RKO (cell line): ENCODE measurements at places on chromosomes 3 and 15.
A peak's percentile ranks its signal among the peaks of the same experiment; 100 is the strongest.

DNA sequence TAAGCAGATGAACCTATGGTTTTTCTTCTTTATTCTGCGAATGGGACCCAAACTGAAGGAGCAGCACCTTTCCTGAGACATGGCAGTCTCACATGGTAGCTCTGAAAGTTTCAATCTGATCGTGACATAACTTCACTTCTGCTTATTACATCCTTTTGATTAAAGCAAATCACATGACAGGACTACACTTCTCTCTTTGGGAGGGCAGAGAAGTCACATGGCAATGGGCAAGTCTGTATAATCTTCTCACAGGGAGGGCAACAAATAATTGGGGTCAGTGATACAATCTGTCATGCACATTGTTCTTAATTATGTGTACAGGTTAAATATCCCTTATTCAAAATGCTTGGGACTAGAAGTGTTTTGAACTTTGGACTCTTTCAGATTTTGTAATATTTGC lies 21.6 kb downstream of the NCBP2 start:
- DNase-seq: no peak

- no peak for DNase-seq
These were observed 383.2 kb upstream of the ADAMTS9 start for GRCh38 chr3:65070968-65071367.

- DNase-seq: peak; percentile 45
These were observed 187.9 kb downstream of the OPA1 start for GRCh38 chr3:193780810-193781478.

- no peak for DNase-seq
These were observed 134.7 kb downstream of the PEX5L start for GRCh38 chr3:179902061-179902460.

GRCh38 chr3:180332608-180333007 lies 269.4 kb upstream of the TTC14 start:
- no peak for DNase-seq

DNA sequence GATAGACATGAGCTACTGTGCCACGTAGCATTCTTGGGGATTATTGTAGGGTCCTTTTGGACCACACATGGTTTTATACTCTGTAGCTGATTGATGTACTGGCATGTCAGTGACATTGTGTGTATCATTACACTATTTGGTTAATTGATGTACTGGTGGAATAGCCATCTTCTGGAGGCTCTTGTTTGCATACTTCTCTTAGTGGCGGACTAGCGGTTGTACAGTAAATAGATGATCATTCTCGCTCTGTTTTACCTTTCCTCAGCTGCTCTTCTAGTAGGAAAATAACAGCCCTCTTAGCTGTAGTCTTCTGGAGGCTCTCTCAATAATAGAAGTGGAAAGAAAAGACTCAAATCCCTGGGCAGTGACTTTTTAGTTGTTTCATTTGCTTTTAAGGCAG lies 24.8 kb downstream of the IGF1R start:
- no peak for DNase-seq

- no peak for DNase-seq
These were observed 61.9 kb downstream of the CGGBP1 start for GRCh38 chr3:87996882-87997281.

DNA sequence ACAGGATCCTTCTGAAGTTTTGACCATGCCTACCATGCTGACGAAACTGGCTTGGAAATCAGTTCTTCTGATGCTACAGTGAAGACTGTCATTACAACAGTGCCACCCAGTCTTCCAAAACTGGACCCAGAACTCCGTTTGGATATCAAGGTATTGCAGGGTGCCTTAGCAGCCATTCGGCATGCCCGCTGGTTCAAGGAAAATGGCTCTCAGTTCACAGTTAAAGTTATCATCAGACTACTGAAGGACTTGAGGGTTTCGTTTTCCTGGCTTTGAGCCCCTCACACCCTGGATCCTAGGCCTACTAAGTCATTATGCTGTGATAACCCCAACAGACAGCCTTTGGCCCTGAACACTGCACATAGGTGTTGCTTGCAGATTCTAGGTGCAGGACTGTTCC lies 351.0 kb downstream of the MAGI1 start:
- DNase-seq: no peak

DNA sequence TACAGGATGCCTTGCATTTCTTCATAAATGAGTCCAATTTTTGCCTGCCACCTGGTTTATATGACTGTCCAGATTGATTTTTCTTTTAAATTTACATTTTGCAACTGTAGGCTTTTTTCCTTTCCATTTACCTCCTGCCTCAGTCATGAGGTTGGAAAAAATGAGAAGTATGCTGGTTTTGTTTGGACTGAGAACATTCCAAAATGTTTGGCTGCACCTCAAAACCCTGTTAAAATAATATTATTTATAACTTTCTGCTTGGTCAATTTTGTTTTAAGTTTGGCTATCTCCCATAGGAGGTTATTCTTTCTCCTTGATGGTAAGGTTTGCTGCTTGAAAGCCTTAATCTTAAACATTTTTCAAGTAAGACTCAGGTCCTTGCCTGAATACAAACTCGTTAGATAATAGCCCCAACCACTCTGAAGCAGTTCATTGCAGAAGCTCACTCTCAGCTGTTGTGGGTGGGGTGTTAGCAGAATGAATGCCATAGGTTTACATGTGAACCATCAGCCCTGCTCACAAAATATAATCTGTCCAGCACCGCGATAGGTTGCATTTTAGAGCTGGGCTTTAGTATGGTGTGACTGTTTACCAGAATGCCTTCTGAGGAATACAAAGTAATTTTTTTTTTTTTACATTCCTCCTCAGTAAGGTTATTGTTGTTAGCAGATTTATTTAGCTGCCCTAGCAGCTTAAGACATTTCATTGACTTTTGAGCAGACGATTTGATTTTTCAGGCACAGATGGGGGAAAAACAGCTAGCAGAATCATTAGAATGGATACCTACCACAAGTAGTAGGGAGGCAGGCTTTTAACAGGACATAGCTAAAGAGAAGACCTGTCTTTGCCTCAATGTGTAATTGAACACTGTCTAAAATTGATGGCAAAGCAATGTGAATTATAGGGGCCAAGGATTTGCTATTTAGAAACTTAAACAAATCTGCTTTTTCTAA lies 630.8 kb upstream of the KCNMB2 start:
- DNase-seq: no peak

DNA sequence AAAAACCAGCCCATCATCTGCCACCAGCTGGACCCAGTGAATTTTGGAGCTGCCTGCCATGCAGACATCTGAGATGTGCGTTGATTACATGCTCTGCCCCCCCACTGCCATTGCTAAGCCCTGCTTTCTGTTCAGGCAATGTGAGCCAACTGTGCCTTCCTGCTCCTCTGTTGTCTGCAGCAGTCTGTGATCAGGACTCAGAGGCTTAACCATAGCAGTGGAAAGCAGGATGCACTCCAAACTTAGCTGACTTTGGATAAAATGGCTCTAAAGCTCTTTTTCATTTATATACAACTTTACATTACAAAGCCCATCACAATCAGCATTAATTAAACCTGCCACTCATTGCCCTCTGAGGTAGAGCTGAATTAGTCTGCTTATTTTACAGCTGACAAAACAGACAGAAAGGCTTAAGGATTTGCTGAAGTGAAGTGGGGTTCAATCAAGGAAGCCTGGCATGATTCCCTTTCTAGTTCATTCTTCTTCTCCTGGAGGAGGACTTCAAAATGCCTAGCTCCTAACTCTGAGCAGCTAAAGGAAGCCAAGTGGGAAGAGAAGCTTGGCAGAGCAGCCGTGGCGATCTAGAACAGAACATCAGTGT lies 15.7 kb upstream of the RPS27L start:
- DNase-seq: no peak

GRCh38 chr3:55623786-55624185 lies 136.7 kb upstream of the WNT5A start:
- no peak for DNase-seq

GRCh38 chr3:14561051-14561960 lies 21.2 kb upstream of the GRIP2 start:
- DNase-seq: no peak

- no peak for DNase-seq
These were observed 17.4 kb upstream of the COL8A1 start for GRCh38 chr3:99620976-99621375.

DNA sequence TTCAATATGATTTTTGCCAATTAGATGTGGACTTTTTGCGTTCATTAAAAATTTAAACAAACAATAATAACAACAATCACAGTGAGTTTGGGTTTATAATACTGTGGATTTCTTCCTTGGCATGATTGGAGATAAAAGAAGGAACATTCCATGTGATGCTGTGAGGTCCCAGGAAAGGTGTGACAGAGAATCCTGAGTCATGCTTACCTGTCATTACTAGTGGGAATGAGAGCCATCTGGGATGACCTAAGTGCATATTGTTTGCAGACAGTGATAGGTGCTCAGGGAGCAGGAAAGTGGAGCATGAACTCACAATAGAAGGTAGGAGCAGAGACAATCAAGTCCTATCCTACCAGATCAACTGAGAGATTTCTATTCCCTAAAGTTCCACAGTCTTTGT lies 766.5 kb upstream of the CFAP20DC start:
- DNase-seq: no peak

- DNase-seq: no peak
These were observed 139.4 kb downstream of the RPLP1 start for GRCh38 chr15:69591905-69592508.

DNA sequence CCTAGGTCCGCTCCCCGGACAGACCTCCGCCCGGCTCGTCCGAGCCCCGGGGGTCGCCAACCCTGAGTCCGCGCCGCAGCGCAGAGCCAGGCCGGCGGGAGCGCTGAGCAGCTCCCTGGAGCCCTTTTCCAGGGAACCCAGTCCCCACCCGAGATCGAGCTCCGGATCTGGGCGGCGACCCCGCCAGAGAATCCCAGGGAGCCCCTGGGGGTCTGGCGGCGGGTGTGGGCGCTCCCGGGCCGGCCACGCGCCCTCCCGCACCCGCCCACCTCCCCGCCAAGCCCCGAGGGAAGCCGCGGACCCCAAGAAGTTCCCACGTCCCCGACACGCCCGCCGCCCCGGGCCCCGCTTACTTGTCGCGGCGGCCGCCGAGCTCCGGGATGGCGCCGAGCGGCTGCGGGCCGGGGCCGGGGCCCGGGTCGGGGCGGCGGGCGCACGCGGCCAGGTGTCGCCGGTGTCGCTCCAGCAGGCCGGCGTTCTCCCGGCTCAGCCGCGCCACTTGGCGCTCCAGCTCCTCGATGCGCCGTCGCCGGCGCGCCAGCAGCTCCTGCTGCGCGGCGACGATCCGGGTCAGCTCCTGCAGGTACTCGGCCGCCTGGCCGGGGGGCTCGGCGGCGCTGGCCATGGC lies 137.7 kb downstream of the NUP210 start:
- no peak for DNase-seq

DNA sequence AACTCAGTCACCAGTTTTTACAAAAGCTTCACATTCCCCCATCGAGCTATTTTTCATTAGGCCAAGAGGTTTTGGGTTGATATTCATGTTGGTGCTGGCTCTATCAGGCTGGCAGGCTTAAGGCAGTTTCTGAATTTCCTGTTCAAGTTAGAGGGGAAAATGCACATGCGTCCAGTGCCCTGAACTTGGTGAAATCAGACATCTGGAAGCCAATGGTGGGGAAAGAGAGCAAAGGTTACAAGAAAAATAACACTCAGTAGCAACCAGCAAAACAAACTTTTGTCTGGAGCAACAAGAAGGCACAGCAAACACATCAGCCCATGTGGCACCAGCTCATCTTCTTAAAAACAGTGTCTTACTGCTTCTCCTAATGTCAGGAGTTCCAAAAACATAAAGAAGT lies 155.6 kb upstream of the TSC22D2 start:
- no peak for DNase-seq

- no peak for DNase-seq
These were observed 69.9 kb downstream of the LDHAL6B start for GRCh38 chr15:59276225-59277178.

- DNase-seq: no peak
These were observed 17.8 kb upstream of the P2RY12 start for GRCh38 chr3:151402349-151402748.

DNA sequence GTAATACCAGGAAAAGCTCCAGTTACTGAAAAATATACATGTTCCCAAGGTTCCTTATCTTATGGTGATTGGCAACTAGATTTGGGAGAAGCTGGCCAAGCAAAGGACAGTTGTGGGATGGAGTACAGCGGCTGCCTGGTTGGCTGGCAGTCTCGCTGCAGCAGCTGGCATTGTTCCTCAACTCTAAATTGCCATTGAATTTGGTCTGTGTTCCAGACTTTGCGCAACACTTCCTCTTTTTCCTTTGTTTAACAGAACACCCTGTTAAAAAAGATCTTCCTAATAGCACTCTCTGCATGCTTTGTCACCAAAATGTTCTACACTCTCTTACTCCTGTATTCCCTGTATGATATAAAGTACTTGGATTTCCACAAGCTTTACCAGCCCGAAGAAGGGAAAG lies 420.6 kb upstream of the RBMS3 start:
- DNase-seq: no peak

DNA sequence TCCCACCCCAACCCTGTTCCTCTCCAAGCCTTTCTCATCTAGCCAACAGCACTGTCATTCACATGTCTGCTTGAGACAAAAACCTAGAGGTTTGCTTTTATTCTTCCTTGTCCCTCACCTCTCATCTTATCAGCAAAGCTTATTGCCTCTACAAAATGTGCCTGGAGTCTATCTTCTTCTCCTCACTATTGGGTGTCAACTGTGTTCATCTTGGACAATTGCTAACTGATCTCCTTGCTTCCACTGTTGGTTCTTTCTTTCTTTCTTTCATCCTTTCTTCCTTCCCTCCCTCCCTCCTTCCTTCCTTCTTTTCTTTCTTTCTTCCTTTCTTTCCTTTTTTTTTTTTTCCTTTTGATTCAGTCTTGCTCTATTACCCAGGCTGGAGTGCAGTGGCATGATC lies 48.2 kb downstream of the FOXL2 start:
- no peak for DNase-seq

DNA sequence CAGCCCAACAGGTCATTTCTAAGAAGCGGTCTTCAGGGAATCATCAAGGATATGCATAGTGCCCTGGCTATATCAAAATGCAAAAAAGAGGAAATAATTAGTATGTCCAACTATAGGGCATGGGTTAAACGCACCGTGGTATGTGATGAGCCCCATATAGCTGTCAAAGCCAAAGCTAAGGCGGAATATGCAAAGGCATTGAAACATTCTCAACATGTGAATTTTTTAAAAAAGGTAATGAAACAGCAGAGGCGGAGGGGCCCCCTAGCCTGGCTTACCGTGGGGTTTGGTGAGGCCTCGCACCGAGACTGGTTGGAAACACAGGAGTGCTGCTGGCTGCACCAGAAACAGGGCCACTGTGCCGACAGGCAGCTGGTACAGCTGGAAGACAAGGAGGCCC lies 23.2 kb downstream of the PLXND1 start:
- no peak for DNase-seq

GRCh38 chr15:58021332-58022230 lies 43.9 kb downstream of the ALDH1A2 start:
- no peak for DNase-seq

DNA sequence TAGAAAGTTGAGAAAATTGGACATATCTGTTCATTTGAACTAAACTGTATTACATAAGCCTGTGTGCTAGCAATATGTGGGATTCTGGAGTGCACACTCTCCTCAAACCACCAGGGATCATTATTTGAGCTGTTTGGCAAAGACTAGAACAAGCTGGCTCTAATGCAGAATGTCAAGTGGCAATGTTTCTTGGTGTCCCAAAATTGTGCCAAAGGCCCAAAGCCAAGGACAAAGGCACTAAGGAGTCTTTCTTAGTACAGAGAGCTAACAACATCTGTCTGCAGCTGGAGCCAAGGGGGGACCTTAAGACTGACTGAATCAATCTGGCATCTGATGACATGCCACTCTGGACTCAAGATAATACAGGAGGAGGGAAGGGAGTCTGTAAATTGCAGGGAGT lies 76.7 kb upstream of the STRIT1 start:
- no peak for DNase-seq
